ENCODE measurements at places on chromosomes 2 and 18.

GRCh38 chr18:6891788-6892187, 162.3 kb downstream of the ARHGAP28 start:
- DNase-seq: no peak

- DNase-seq: no peak
These were observed 72.0 kb downstream of the MERTK start for GRCh38 chr2:111970453-111970852.

- no peak for DNase-seq
These were observed 1.7 kb upstream of the ASPRV1 start for GRCh38 chr2:69962986-69963730.

DNA sequence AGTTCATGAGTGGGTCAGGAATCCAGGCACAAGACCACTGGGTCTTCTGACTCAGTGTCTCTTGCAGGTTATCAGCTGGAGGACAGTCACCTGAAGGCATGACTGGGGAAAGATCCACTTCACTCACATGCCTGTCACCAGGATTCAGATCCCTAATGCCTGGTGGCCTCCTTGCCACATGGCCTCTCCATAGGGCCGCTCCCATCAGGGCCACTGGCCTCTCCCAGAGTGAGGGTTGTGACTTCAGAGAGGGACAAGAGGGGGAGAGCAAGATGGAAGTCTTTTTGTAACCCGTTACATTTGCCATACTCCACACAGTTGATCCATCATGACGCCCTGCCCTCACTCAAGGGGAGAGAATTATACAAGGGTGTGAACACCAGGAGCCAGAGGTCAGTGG, 13.0 kb upstream of the OTOS start:
- DNase-seq: no peak

DNA sequence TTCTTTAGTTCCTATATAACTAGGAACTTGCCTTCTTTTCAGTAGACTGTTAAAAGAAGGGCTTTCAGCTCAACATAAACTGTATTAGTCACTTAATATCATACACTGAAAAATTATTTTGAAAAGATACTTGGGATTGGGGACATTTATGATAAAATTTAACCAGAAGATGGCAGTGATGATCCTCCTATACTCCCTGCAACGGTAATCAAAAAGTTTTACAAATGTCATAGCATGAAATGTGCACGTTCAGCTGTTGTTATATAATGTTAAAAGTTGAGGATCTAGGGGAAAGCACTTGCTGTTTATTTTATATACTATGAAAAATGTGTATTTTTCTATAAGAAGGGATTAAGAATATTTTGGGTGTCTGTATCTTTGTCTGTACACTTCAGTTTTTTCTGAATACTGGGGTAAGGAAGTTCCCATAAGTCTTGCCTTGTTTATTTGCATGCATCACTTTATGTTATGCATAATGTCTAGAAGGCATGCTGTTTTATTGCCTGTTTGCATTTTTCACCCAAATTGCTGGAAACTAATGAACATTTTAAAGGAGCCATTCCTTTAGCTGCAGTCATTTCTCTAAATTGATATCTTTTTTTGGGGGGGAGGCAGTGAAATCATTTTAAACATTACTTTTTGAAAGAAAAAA, 19.0 kb downstream of the DYNC1I2 start:
- DNase-seq: no peak

- no peak for DNase-seq
These were observed 246.0 kb upstream of the UBE2E3 start for GRCh38 chr2:180734382-180734781.

DNA sequence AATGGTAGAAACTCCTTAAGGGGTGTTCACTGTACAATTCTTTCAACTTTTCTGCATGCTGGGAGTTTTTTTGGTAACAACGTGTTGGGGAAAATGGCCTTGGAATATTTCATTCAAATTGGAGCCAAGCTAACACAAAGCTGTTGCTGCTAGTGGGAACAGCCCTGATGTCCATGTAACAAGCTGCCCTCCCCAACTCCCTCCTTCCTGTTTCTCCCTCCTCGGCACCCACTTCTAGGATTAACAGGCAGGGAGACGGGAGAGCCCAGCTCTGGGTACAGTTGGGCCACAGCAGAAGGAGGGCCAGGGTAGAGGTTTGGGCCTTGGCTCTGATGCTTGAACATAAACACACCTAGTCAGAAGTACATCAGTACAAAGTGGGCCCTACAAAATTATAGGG, 9.4 kb upstream of the MOCOS start:
- no peak for DNase-seq

- no peak for DNase-seq
These were observed 1.8 kb downstream of the DPP4 start for GRCh38 chr2:162072181-162072702.

- DNase-seq: no peak
These were observed 9.9 kb downstream of the TOGARAM2 start for GRCh38 chr2:28991021-28991420.

- DNase-seq: no peak
These were observed 142.1 kb downstream of the USP34 start for GRCh38 chr2:61328707-61329251.

- no peak for DNase-seq
These were observed 111.1 kb upstream of the KLF7 start for GRCh38 chr2:207276858-207277257.

DNA sequence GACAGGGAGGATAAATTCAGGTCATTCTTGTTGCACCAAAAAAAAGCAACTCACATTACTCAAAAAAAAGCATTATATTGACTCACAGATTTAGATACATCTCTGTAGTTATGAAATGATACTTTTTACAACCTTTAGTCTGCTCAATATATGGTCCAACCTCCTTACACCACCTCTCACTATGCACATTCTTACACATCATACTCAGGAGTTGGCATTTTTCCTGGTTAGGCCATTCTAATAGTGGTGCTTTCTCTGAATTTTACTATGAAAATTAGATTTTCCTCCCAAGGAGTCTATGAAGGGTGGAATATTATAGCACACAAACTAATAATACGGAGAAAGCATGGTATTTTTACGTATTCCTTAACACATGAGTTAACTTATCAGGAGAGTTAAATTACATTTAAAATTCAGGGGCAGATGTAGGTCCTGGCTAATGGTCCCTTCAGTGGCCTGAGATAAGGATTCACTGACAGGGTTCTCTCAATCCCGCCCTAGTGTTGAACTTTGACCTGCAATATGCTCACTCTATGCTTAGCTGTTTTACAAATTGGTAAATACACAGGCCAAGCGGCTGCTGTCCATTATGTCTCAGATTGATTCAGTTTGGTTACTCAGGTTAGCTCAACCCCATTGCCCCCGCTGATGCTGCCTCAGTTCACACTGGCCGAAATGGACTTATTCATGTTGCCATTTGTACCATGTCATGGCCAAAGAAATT, 153.6 kb downstream of the NCKAP5 start:
- no peak for DNase-seq

- DNase-seq: no peak
These were observed 3.6 kb upstream of the SH2D6 start for GRCh38 chr2:85414761-85415553.

DNA sequence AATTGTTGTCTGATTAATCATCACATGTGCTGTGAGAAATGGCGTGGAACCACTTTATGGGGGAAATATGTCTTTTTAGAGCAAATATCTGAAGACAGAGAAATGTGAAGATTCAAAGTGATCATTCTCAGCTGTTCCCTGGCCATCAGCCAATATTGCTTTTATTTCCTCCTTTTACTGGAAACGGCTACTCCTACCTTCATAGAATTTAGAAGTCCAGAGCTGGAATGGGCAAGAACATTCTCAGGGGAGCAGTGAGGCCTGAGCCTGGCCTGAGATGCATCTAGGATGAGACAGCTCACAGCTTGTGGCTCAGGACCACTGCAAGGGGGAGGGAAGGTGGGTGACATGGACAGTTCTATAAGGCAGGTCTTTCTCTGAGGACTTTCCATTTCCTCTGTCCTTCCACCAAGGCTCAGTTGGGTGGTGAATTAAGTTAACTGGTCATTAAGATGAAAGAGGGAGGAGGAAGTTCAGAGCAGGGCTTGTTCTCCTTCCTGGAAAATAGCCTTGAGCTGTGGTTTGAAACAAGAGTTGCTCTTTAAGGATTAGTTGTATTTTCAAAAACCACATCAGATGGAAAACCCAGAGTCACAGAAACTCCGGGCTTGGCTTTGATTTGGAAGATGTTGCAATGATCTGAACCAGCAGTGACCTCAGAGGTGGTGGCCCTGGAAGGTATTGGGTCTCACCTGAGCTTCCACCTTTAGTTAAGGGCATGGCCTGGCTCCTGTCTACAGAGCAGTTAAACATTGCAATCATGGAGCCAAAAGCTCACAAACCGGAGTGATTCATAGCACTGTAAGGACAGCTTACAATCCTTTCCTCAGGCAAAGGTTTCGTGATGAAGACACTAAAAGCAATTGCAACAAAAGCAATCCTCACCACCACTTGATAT, 144.3 kb downstream of the VAPA start:
- no peak for DNase-seq

DNA sequence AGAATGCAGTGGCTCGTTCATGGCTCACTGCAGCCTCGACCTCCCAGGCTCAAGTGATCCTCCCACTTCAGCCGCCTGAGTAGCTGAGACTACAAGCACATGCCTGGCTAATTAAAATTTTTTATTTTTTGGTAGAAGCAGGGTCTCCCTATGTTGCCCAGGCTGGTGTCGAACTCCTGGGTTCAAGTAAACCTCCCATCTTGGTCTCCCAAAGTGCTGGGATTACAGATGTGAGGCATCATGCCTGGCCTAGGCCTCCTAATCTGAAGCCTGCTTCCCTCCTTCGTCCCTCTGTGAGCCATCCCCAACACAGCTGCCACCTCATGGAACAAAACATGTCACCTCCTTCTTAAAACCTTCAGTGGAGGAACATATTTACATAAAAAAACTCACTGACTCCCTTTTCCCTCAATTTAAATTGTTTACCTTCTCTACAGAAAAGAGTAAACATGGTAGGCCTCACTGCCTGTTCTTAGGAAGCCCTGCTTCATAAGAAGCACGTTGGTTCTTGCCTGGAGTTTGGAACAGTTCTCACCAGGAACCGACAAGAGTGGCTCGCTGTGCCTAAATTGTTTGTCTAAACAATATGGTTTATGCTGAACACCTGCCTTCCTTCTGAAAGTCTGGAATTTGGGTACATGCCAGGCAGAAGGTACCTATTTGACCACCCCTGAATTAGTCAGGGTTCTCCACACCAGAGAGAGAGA, 12.1 kb upstream of the RHOB start:
- DNase-seq: no peak

DNA sequence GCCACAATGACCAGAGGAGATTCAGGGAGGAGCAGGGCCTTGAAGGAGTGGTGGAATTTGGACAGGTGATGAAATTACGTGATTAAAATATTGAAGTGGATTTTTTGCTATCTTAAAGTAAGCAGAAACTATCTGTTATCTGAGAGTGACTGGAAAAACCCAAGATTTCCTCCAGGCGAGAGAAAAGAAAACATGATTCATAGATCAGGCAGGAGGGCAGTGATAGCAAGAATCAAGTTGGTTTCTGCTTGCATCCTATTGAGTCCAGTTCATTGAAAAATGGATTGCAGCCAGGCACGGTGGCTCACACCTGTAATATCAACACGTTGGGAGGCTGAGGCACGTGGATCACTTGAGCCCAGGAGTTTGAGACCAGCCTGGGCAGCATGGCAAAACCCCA, 127.8 kb downstream of the NXPH2 start:
- DNase-seq: no peak

- no peak for DNase-seq
These were observed 59.4 kb downstream of the NPAS2 start for GRCh38 chr2:100879296-100879695.

DNA sequence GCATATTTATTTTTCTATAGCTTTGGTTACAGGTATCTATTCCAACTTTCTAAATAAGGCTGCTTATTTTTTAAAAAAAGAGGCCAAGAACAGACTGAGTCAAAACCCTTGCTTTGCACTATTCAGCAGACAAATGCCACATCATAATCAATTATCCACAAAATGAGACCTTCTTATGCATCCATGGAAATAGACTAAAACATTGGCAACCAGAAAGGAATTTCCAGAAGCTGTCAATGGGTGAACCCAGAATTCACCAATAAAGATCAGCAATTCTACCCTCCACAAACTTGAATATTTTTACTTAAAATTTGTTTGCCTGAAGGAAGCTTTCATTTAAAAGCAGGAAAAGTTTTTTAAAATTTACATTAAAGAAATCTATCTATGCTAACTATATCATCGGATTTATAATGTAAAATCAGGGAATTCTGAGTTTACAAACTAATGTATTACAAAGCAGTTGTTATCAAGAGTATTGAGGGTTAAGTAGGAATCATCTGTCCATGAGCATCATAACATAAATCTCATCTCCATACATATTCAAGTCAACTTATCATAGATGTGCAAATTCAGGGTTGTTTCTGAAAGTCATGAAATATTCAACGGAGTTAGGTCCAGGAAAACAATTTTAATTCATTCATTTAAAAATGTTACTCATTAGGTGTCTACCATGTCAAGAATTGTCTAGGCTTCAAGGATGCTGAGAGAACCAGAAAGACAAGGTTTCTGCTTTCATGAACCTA, 548.0 kb downstream of the SATB2 start:
- DNase-seq: no peak

GRCh38 chr2:188519136-188519535, 227.5 kb downstream of the GULP1 start:
- no peak for DNase-seq

- DNase-seq: peak; percentile 74
These were observed 47.9 kb downstream of the LDLRAD4 start for GRCh38 chr18:13266218-13267100.

DNA sequence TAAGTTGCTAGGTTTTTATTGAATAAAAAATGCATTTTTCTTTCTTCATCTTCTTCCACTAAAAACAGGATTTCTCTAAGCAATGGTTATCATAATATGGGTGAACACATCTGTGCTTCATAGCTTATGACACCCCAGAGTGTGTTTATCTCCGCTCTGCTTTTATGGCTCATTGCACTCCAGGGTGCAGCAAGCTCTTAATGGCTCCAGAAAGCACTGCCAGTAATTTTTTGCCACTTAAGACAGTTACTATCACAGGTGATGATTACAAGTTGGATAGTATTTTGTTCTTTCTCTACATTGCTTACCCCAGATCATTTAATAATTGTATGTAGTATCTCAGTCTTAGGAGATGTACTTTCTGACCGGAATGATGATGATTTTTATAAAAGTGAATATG, 239.3 kb upstream of the CDH20 start:
- DNase-seq: no peak

- DNase-seq: no peak
These were observed 1184.7 kb upstream of the NXPH2 start for GRCh38 chr2:139964721-139965440.
